ENCODE measurements at places on chromosomes 3 and 15. TPM values are rescaled to one million over a fixed set of nuclear protein-coding genes. Genes with fewer than 3 reads are reported as not detected.

DNA sequence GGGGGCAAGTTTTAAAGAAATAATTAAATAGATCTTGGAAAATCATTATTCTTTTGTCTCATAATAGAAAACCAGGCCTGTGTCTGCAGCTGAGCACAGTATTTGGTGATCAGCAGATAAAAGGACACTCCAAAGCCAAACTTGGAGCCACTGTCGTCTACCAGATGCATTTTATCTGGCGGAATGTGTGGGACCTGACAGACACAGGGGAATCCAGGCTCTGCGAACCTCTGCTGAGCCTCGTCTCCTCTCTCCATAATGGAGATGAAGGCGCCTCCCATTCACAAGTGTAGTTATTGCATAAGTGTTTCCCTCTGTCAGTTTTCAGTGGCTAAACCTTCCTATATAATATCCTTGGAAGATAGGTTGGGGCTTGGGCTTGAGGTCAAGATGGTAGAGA, 42.1 kb downstream of the EEFSEC start:
- H3K4me1 ChIP-seq, result peaks cover 5% of the 10 kb centered on the region
- H3K36me3 ChIP-seq, result peaks cover under 1% of the 10 kb centered on the region
- H3K4me3 ChIP-seq, result no peak overlapping the region
- no peaks in the 10 kb centered on the region for H3K27me3 ChIP-seq

DNA sequence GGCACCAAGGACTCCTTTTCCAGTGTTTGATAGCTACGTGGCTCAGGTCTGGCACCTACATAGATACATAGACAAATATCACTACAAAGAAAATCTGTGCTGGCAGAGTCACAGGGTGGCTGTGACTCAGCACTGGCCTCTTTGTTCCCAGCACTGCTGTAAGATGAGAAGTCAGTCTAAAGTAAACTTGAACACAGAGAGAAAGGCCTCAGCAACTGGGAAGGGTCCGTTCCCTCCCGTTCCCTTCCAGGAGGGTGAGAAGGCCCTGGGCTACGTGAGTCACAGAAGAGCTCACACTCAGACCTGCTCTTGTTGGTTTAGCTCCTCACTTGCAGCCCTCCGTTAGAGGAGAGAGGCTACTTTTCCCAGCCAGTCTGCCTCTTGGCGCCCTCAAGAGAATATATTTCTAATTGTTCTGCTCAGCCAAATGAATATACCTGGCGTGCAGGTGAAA, 23.1 kb downstream of the ANXA2 start:
- no peak overlapping the region for H3K27ac ChIP-seq
- DNase-seq, result no peak
- peaks cover 60% of the 10 kb centered on the region for H3K36me3 ChIP-seq
- no peaks in the 10 kb centered on the region for H3K27me3 ChIP-seq

Gene EIF1B
- 33.2 TPM for total RNA-seq

DNA sequence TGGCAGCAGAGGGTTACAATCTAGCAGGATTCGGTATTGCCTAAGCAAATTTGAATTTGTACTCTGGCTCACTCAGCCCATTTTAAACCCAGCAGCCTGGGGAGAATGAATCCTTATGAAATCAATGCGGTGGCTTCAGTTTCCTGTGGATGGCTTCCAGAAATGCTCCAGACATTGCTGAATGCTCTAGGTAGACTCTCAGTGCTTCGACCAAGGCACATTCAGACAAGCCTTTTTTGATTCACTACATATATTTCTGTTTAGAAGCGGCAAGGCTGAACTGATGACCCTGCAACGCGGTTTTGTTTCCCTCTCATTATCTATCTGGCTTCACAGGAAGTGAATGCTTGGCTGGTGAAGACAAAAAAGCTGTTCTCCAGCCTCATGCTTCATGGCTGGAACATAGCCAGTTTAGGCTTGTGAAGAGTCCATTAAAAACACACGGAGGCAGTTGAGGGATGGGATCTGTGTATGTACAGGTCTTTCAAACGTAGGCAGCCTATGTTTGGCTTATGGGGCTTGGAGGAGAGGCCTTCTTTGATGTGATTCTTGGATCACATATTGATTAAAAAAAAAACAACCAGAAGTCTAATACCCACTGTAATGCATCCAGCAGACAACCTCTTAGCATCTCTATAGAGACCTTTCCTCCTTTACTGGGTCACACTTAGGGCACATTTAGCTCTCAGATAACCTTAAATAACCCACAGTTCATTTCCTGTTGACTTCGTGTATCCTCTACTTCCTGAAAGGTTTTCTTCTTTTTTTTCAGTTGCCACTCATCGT, 400.2 kb upstream of the TBL1XR1 start:
- peaks cover 4% of the 10 kb centered on the region for H3K36me3 ChIP-seq
- peak; percentile 67 for DNase-seq
- peak overlapping the region; percentile 66 for H3K4me3 ChIP-seq
- peak overlapping the region; percentile 92 for H3K27ac ChIP-seq
- H3K4me1 ChIP-seq, result peaks cover 70% of the 10 kb centered on the region

DNA sequence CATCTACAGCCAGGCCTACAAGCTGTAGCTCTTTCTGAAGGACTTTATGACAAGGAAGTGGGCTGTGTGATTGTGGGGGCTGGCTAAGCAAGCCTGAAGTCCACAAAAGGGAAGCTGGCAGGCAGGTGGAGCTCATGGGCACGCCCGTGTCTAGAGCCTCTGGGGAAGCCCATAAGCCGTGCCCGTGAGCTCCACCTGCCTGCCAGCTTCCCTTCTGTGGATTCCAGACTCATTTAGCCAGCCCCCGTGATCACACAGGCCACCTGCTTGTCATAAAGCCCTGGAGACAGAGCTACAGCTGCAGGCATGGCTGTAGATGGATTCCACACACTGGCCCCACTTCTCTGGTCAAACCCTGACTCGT, 15.2 kb downstream of the EFCC1 start:
- peaks cover 37% of the 10 kb centered on the region for H3K4me1 ChIP-seq
- DNase-seq, result peak; percentile 81
- peak overlapping the region; percentile 91 for H3K27ac ChIP-seq
- H3K27me3 ChIP-seq, result no peaks in the 10 kb centered on the region
- H3K4me3 ChIP-seq, result peak overlapping the region; percentile 66
- H3K36me3 ChIP-seq, result no peaks in the 10 kb centered on the region

- no peak overlapping the region for H3K4me3 ChIP-seq
- peaks cover 24% of the 10 kb centered on the region for H3K27me3 ChIP-seq
Measured at GRCh38 chr3:15284121-15284889, 48.1 kb downstream of the SH3BP5 start.

GRCh38 chr3:132145833-132146232, 111.0 kb upstream of the CPNE4 start:
- no peak overlapping the region for H3K27ac ChIP-seq
- H3K27me3 ChIP-seq, result no peaks in the 10 kb centered on the region
- H3K4me1 ChIP-seq, result no peaks in the 10 kb centered on the region

GRCh38 chr15:38149315-38149714, 103.3 kb upstream of the SPRED1 start:
- no peak overlapping the region for H3K4me3 ChIP-seq
- no peaks in the 10 kb centered on the region for H3K27me3 ChIP-seq
- DNase-seq, result no peak
- H3K4me1 ChIP-seq, result peaks cover 3% of the 10 kb centered on the region
- no peaks in the 10 kb centered on the region for H3K36me3 ChIP-seq

Gene CIP2A
- 58.5 TPM for total RNA-seq

DNA sequence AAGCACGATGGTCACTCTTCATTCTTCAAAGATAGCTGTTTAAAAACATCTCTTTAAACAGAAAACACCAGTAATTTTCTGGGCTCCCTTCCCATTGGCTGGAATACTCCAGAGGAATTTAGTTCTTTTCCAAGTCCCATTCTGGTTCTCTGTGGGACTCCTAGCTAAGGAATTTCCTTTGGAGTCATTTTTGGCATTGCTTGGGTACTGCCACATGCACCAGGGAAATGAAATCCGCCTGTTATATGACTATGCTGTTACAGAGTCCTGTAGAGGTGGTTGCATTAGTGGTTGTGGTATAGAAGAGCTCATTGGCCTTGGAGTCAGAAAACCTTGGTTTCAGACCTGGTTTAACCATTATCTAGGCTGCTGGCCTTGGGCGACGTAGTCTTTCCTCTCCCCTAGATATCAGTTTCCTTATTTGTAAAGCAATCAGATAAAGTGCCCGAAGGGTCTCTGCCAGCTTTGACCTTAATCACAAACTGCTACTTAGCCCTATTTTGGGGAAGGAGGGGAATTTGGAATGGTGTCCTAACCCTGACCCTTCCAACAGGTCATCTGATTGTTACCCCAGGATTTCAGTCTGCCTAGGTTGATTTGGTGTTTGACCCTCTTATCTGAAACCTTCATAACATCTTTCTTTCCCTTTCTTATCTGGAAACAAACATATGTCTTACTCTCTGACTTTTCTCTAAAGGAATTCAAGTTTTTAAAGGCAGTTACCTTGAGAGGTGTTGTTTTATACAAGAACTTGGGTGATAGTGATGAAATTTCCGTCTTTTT, 13.4 kb downstream of the RTP1 start:
- H3K4me1 ChIP-seq, result no peaks in the 10 kb centered on the region
- peaks cover 19% of the 10 kb centered on the region for H3K27me3 ChIP-seq
- no peaks in the 10 kb centered on the region for H3K36me3 ChIP-seq
- DNase-seq, result no peak
- H3K27ac ChIP-seq, result no peak overlapping the region

DNA sequence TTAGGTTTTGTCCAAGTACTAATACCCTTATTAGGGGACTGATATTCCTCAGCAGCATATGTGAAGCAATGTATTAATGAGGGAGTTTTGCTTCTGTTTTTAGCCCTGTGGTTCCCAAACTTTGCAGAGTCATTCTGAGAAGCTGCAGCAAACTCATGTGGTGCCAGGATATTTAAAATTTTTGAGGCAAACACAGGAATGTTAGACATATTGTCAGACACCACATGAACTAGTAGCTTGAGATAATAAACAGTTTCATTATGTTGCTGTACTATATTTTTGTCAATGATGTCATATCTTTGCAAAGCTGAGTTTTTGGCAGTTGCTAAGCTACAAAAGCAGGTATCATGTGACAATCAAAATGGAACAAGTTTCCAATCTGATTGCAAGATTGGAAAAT, 36.6 kb downstream of the ATP6V1A start:
- peaks cover 12% of the 10 kb centered on the region for H3K4me1 ChIP-seq
- H3K27me3 ChIP-seq, result no peaks in the 10 kb centered on the region
- DNase-seq, result no peak

DNA sequence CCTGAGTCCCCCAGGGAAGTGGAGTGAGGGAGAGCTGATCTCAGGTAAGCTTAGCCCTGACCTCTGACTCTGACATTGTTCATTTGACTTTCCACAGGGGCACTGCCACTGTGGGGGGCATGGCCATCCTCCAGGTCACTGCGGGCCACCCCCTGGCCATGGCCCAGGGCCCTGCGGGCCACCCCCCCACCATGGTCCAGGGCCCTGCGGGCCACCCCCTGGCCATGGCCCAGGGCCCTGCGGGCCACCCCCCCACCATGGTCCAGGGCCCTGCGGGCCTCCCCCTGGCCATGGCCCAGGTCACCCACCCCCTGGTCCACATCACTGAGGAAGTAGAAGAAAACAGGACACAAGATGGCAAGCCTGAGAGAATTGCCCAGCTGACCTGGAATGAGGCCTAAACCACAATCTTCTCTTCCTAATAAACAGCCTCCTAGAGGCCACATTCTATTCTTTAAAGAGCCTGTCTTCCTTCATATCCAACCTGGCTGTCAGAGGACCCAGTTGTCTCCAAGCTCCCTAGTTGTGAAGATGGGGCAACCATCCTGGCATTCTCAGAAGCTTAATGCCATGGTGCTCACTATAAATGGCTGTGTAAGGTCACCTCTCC, 1.9 kb upstream of the DISP2 start:
- no peaks in the 10 kb centered on the region for H3K36me3 ChIP-seq
- no peak overlapping the region for H3K27ac ChIP-seq
- DNase-seq, result no peak

DNA sequence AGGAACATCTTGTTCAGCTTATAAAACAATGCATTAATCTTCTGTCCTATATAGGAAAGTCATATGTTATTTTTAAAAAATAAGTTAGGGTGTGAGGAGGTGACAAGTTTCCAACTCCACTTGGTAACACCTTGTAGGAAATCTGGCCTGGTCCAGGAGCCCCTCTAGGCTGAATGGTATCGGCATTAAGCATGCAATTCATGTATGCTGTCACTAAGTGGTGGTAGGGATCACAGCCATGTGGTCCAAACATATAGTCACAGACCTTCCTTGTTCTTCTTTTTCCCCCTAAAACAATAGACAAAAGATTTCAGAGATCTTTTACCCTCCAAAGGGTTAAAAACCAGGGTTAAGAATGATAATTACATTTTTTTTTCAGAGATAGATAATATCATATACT, 4.2 kb upstream of the APBA2 start:
- no peak for DNase-seq
- peaks cover 4% of the 10 kb centered on the region for H3K4me1 ChIP-seq
- no peak overlapping the region for H3K27ac ChIP-seq
- H3K36me3 ChIP-seq, result no peaks in the 10 kb centered on the region
- no peaks in the 10 kb centered on the region for H3K27me3 ChIP-seq

- H3K4me3 ChIP-seq, result no peak overlapping the region
- no peaks in the 10 kb centered on the region for H3K36me3 ChIP-seq
- H3K27ac ChIP-seq, result no peak overlapping the region
Measured at GRCh38 chr15:48233246-48233645, 27.1 kb downstream of the SLC12A1 start.

All from activated CD8-positive, alpha-beta T cell treated with anti-CD3 and anti-CD28 coated beads, Interleukin-2, amount 10 ng/mL, durations not matched to agents 7 days and 5 days (primary cell).